ENCODE measurements at places on chromosomes 2 and 18.

DNA sequence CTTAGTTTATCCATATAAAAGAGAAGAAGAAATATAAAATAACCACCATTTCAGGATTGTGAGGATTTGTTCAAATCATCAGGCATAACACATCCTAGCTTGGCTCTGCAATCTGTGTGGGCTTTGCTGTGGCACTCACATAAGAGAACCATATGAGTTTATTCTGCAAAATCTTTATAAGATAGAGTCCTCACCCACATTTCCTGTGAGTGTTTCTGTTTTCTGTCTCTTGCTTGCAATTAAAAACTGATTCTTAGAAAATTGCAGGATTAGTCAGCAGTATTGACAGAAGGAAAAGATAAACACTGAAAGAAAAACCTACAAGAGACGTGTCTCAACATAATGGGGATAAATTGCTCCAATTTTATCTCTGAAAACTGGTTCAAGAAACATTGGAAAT, 258.5 kb downstream of the RND3 start:
- no peak for DNase-seq

DNA sequence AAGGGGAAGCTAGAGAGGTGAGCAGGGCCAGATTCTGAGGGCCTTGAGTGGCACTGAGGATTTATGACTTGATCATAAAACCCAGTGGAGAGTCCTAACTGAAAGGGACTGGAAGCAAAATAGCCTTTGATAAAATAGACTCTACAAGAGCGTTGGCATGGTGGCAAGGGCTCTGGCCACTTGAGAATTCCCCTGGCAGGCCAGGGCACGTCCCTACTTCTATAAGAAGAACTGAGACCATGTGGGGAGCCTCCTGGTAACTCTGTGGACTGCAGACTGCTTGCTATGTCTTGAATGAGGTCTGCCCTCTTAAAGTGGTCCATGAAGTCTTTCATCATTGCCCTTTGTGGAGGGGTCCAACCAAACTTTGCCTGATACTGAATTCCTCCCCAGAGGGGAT, 324.8 kb downstream of the ALK start:
- no peak for DNase-seq

GRCh38 chr2:165070076-165070475, 114.8 kb upstream of the SLC38A11 start:
- no peak for DNase-seq

GRCh38 chr2:157741819-157742484, 113.3 kb upstream of the ACVR1C start:
- DNase-seq = no peak

DNA sequence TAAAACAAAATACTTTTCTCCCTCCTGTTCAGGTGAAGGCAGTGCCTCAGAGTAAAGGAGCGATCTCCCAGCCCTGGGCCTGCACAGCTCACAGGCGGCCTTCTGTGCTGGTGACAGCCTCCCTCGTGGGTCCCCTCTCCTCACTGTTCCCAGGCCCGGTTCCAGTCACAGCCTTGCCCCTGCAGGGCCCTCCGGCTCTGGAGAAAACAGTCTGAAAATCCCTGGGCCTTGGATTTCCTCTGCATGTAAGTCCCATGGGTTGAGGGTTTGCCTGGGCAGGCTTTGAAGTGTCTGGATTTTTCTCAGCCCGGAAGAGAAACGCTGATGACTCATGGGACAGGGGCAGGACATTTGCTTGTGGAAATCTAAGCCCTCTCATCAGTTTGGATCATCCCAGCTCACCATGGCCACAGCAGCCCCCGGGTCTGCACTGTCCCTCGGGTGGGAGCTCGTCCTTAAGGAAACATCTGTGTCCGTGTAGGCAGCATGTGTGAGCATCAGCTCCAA, 186.1 kb upstream of the RAB12 start:
- no peak for DNase-seq

GRCh38 chr18:56323673-56324072, 314.7 kb downstream of the TXNL1 start:
- no peak for DNase-seq

- peak; percentile 83 for DNase-seq
Measured at GRCh38 chr2:14632133-14632936, at the start of gene LRATD1. TSS of gene LRATD1 (plus strand) at chr2:14632717. CDS start at chr2:14633980, 1,263 bp downstream.

DNA sequence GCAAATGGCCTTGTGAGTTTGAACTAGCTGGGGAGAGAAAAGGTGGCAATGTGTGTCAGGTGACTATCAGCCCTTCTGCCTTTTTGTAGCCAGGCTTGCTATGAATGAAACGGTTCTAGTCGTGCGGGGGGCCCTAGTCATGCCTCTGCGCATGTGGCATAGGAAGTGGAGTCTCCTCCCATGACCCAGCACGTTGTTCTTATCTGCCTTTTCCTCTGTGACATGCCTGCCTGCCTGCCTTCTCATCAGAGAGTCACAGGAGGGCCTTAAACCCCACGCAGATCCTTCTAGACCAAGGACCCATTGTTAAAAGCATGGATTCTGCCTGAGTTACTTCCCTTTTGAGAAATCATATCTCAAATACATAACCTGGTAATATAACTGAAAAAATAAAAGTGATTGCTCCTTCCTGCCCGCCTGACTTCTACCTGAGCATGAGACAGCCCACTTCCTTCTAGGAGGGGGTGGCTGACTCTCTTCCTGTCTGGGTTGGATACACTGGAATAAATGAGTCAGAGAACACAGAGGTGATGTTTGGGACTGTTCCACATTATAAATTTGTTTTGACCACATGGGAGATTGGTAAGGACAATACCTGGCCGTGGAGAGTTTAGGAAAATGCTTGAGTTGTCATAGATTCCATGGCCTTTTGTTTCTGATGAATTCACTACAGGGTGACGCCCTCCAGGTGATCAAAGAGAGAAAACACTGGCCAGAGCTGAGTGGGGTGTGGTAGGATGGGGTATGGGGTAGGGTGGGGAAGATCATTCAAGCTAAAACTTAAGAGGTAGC, 49.8 kb downstream of the FBLN7 start:
- DNase-seq = no peak

- no peak for DNase-seq
Measured at GRCh38 chr18:49949951-49950395, 136.6 kb upstream of the ACAA2 start.

GRCh38 chr2:73886357-73886756, 6.5 kb upstream of the ACTG2 start:
- DNase-seq = peak; percentile 2

DNA sequence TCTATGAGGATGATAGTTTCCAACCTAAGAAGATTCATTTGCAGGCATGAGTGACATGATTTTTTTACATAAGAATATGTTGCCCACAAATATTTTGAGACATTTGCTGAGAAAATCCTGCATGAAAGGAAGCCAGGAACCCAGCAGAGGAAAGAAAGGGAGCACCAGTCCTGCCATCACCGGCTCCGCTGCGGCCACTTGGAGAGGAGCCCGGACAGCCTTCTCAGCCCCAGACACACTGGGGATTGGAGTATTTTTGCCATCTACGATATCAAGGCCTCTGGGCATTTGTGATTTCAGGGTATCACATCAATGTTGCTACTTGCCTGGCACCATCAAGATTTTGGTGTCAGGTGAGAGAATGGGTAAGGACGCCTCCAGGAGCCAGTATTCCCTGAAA, 228.3 kb downstream of the PTGR3 start:
- no peak for DNase-seq

DNA sequence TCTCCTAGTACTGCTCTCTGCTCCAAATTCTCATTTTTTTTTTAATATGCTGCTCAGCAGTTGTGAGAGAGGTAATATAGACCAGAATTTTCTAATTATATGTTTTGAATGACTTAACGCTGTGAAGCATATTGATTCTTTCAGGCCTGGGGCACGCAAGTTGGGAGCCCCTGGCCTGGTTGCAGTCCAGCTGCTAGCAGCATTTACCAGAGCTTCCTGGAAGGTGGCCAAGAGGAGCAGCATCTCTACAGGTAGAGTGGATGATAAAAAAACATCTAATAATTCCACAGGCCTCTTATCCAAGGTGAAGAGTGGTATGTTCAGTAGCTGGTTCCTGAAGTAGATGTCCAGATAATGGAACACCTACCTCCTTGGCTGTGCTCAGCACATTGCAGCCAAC, 7.3 kb upstream of the UGP2 start:
- DNase-seq = no peak

Measured in lower leg skin (tissue), 4 donors.